Activated naive CD8-positive, alpha-beta T cell treated with anti-CD3 and anti-CD28 coated beads, Interleukin-2, amount 10 ng/mL, durations not matched to agents 7 days and 5 days (primary cell): ENCODE measurements at places on chromosomes 4 and X. TPM values are rescaled to one million over a fixed set of nuclear protein-coding genes. Genes with fewer than 3 reads are reported as not detected.

Gene TKTL2
- not detected for total RNA-seq

Gene PRKG2
- 1.1 TPM for total RNA-seq

Gene SNCA
- total RNA-seq = 2.8 TPM

Gene HDX
- 1.2 TPM for total RNA-seq

Gene GAGE12D
- not detected for total RNA-seq

Gene NUP54
- 48.7 TPM for total RNA-seq

Gene CNKSR2
- 9.2 TPM for total RNA-seq
